Right renal cortex interstitium (tissue), 3 donors: ENCODE measurements at places on chromosomes 3 and 15. TPM values are rescaled to one million over a fixed set of nuclear protein-coding genes. Genes with fewer than 3 reads are reported as not detected.

DNA sequence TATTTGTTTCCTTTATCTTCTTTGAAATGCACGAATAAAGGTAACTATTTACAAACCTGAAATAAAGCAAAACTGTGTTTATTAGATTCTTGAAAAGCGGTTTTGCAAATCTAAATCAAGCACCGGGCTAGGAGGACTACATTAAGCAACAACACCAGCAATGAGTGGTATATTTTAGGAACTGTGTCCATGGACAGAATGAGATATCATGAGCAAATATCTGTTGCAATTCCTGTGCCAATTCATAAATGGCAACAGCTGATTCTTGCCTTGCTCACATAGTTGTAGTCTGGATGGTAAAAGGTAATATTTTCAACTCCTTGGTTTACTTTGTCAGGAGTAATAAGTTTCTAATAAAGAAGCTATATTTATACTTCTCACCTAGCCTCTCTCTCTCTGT lies 403.3 kb downstream of the LPP start:
- DNase-seq, result no peak

The BFSP2 gene
- polyA plus RNA-seq, result 0.67 TPM

The SLC9A9 gene
- 6.8 TPM for polyA plus RNA-seq

GRCh38 chr3:44058868-44059203 lies 182.8 kb upstream of the TOPAZ1 start:
- no peak for DNase-seq

The TIMP4 gene
- 0.88 TPM for polyA plus RNA-seq
